ENCODE measurements at places on chromosomes 5 and 9. TPM values are rescaled to one million over a fixed set of nuclear protein-coding genes. Genes with fewer than 3 reads are reported as not detected.

The ALDOB gene
- not detected for total RNA-seq

The RAD23B gene
- 76.0 TPM for total RNA-seq

The TRPM6 gene
- total RNA-seq = 0.07 TPM

The NEURL1B gene
- total RNA-seq = 5.1 TPM

The PCDHB3 gene
- total RNA-seq = 1.9 TPM

The CDH9 gene
- not detected for total RNA-seq

The HAND1 gene
- not detected for total RNA-seq

DNA sequence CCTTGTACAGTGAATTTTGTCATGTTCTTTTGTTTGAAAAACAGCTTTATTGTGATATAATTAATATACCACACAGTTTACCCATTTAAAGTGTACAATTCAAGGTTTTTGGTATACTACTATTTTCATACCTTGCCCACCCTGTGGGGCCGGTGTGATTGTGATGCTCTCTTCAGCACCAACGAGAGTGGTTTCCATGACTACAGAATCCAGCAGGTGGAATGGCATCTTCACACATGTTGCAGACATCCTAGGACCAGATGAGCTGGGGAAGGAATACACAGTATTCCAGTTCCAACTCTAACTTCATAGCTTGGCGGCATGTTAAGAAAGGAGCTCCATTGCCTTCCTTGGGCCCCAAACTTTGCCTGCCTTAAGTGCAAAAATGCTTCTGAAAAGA is 7.7 kb upstream of the GPR151 start:
- no peak for DNase-seq

DNA sequence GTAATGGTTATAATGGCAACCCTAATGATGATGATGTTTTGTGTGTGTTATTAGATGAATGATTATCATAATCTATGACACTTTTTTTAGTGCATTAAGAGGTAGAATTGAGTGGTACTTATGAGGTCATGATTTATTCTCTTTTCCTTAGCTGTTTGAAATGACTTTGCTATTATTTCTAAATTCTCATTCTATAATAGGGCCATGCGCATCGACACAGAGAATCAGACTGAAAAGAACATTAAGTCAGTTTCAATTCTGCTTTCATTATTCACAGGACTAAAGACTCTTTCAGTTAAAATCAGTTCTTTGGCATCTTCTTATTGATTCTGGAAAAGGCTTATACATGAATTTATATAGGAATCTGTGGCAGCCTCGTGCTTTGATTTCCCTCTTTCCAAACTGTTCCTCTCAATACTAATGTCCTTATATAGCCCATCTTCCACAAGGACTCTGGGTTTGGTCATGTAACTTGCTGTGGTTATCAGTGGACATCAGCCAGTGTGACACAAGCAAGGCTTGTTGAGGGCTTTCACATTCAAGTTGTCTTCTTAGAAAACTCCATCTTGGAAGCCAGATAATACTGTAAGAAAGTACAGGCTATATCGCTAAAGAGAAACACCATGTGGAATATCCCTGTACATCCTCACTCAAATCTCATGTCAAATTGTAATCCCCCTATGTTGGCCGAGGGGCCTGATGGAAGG is 140.3 kb upstream of the CHD1 start:
- DNase-seq = no peak

- peak; percentile 66 for DNase-seq
These were observed 15.3 kb downstream of the C9orf152 start for GRCh38 chr9:110192531-110193261.

GRCh38 chr9:95004411-95005277 is 278.1 kb downstream of the AOPEP start:
- no peak for DNase-seq

GRCh38 chr9:70217029-70217428 is 41.7 kb upstream of the SMC5 start:
- no peak for DNase-seq

DNA sequence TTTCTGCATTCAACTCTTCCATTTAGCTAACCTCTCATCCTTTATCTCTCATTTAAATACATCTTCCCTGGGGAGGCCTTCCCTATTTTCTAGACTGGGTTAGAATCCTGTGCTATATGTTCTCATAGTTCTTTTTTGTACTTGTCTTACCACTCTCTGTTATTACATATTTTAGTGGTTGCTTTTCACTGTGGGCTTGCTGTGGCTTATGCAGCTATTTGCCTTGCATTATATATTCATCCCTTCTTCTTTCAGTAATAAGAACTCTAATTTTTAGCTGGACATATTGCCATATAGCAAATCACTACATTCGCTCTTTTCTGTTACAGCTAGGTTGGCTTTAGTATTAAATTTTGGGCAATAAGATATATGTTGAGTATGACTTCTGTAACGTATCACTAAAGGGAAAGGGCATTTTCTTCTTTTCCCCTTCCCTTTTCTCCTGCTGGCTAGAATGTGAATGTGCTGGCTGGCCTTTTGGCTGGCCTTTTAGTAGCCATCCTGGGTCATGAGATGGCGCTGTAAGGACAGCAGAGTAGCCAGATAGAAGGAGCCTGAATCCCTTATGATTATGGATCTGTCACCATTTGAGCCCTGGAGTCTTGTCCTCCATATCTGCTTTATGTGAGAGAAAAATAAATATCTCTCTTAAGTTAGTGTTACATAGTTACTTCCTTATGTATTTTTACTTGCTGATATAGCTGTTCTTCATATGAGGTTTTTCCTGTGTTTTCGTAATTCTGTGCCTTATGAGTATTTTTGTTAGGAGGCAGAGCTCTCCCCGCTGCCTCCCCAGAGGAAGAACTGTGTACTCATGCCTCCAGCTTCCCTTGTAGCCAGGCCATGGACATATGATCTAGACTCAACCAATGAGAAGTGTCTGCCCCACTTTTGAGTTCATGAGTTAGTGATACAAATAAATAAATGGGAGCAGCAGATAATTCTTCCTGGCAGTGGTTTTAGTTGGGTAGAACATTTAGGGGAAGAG is 65.8 kb downstream of the NDUFAF2 start:
- no peak for DNase-seq

GRCh38 chr9:85158512-85158911 is 489.0 kb downstream of the NTRK2 start:
- no peak for DNase-seq

DNA sequence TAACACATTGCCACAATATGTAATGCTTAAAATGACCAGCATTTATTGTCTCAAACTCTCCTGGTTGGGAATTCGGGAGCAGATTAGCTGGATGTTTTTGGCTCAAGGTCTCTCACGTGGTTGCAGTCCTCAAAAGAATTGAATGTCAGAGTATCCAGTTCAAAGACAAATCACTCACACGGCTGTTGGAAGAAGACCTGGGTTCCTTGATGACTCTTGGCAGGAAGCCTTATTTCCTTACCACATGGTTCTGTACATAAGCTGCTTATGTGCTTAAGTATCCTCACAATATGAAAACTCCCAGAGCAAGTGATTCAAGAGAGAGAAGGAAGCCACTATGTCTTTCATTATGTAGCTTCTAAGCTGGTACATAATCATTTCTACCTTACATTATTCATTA is 230.3 kb upstream of the PTPRD start:
- no peak for DNase-seq

DNA sequence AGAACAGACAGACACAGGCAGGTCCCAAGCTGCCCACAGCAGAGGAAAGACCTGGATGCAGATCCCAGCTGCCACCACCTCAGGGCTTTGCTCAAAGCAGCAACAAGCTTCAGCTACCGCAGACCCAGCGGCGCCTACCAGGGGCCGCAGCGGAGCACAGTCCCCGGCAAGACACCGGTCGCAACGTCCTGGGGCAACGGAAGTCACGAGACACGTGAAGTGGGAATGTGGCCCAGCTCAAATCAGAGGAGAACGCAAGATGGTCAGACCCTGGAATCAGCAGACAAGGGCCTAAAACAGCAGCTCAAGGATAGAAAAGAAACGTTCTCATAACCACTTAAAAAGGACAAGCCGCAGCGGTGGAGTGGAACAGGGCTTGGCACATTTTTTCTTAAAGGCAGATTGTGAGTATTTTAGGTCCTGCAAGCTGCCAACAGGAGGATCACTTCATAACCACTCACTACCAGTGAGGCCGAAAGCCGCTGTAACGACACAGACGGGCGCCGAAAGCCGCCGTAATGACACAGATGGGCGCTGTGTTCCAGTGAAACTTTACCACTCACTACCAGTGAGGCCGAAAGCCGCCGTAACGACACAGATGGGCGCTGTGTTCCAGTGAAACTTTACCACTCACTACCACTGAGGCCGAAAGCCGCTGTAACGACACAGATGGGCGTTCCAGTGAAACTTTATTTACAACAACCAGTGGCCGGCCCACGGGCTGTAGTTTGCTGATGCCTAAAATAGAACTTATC is 21.7 kb downstream of the SLC9A3 start:
- DNase-seq = no peak

GRCh38 chr9:109639674-109640579 is 140.1 kb upstream of the PALM2AKAP2 start:
- DNase-seq = peak; percentile 37

DNA sequence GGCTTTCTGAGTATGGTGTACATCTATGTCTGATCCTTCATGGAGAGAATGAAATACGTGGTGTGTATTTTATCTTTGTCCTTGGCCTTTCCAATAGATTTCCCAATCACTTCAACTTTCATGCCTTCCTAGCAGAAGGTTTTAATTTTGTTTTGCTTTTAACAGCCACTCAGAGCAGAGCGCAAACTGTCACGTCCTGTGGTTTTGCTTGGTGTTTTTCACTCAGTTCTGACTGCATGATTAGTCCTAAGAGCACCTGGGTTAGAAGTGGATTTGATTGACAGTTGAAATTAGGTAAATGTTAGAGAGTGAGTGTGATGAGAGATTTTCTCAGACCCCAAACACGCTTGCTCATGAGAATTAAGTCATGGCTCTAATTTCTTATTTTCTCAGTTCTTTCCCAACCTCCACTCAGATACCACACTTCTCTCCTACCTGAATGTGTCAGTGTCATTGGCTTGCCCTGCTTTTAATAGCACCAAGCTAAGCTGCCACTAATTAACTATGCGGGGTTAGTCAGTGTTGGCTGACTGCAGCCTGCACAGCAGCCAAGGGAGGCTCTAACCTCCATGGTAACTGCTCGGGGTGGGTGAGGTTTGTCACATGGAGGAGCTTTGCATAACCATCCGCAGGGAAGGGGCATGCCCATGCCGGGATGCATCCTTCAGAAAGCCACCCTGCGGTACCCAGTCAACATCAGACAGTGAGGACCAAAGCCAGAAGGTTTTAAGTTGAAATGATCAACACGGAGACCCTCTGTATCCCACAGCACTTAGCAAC is 173.4 kb downstream of the NR3C1 start:
- DNase-seq = peak; percentile 67
